ENCODE measurements at places on chromosomes 11 and 22.

- no peak for DNase-seq
Measured at GRCh38 chr11:81725701-81726100, 1008.0 kb downstream of the FAM181B start.

GRCh38 chr11:65606876-65607613 lies 7.0 kb downstream of the MAP3K11 start:
- DNase-seq = no peak

DNA sequence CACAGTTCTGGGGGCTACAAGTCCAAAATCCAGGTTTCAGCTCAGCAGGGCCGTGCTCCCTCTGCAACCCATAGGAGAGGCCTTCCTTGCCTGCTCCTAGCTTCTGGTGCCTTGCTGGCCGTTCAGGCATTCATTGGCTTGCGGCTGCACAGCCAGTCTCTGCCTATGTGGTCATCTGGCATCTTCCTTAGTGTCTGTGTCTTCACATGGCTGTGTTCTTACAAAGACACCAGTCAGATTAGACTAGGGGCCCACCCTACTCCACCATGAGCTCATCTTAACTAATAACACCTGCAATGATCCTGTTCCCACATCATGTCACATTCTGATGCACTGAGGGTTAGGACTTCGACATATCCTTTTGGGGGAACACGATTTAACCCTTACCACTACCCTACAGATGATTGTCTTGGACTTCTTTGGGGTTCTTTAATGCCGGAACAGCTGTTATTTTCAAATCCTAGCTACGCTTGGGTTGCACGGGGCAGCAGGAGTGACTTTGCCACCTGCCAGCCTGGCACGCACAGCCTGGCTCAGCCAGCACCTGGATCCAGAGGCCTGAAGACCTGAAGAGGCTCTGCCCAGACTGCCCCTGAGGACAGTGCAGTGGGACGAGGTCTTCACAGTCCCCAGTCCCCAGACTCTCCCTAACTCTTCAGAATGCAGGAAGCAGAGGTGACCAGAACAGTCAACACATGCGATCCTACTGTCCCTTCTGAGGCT lies 7.7 kb upstream of the NEAT1 start:
- DNase-seq = no peak

- no peak for DNase-seq
Measured at GRCh38 chr11:85809191-85809590, 1.8 kb downstream of the SYTL2 start.

DNA sequence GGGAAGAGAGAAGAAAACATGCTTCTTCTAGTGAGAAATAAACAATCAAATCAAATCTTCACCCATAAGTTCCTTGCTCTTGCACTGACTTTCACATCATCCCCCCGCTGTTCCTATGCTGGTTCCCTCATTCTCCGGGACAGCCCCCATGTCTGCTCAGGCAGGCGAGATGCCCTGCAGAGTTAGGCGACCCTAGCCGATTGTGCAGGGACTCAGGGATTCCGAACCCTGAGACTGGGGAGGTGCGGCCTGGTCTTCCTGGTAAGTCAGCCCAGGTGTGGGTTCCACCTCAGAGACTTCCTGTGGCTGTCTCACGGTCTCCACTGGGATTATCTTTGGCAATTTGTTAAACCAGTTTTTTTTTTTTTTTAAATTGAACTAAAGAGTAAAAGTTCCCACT lies 6.6 kb downstream of the TTC38 start:
- no peak for DNase-seq

Data from stimulated activated CD4-positive, alpha-beta T cell treated with anti-CD3 and anti-CD28 coated beads, Interleukin-1b, Interleukin-23, amount 100 ng/mL, for 1 hour (primary cell).